NCI-H446 (cell line): ENCODE measurements at places on chromosomes 2 and 18.

DNA sequence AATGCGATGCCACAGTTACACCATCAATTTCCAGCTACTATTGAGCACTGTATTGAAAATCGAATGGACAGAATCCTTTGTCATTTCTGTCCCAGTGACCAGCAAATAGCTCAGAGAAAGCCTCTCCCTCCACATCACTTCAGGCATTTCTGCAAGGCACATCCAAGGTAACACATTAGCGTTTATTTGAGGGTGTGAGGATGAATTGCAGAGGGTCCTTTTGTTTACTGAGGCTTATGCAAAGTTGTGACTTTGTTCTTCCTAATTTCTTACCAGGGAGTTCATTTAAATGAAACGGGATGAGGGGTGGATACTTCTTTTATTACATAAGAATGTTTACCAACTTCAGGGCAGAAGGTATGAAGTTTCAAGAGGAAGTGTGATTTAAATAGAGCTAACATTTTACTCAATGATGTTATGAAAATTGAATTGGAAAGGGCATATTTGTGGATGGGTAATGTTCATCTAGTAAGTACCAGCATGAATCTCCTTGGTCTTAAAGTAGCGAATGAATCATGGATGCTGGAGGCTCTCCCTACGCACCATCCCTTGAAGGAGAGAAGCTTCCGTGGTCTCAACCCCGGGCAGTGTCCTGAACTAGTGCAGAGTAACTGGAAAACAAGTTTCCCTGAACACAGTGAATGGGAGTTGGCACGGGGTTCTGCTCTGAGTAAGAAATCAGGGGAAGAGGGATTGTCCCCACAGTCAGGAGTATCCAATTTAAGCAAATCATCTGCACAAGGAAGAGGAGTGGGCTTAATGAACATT is 756.5 kb downstream of the GALR1 start:
- no peak for DNase-seq

GRCh38 chr18:5893956-5894610 is 1.2 kb downstream of the TMEM200C start:
- no peak for DNase-seq

DNA sequence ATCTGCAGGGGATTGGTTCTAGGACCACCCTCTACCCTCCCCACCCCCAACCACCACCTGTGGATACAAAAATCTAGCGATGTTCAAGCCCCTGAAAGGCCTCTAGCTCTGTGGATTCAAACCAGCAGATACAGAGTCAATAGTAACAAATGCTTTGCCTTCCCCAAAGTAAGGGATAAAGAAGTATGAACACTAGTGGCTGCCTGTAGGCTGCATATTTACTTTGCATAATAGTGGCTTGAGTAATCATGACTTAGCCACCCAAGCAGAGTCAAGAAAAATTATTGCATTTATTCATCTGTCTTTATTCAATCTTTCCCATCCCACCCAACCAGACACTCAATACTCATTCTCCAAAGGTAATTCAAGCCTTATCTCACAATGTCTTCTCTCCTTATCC is 43.8 kb downstream of the SOCS6 start:
- DNase-seq: no peak

DNA sequence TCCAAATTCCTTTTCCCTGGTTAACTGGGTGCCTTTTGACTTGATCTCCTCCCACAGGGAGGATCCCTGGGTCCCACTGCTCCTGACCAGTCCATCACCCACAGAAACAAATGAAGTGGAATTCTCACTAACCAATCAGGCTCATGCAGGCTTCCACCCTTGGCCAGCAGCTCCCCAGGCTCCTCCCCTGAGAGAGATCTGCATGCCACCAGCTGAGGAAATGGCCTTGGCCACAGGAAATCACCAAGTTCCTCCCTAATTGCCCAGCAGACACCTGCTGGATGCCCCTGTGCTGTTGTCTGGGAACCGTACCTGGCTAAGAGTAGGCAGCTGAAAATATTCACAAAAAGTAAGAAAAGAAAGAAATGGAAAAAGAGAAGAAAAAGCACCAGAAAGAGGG is 207.4 kb downstream of the NCK2 start:
- DNase-seq: no peak

DNA sequence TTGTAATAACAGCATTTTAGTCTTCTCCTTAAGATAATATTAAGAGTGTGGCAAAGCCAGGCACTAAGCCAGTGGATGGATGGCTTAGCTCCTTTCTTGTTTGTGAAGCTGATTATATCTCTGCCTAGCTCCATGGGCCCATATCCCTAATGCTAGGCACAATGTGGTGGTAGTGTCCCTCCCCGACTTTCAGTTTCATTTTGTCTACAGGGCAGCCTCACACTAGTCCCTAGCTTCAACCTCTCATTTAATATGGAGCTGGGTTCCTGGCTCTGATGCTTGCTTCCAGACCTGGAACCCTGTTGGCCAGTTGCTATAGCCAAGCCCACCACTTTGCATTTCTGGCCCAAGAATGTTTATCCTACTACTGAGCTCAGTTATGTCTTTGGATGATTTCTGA is 437.0 kb upstream of the MEIS1 start:
- no peak for DNase-seq

GRCh38 chr18:3456686-3457069 is 6.7 kb downstream of the TGIF1 start:
- no peak for DNase-seq

GRCh38 chr2:9699139-9700108 is 68.6 kb upstream of the YWHAQ start:
- DNase-seq: no peak

DNA sequence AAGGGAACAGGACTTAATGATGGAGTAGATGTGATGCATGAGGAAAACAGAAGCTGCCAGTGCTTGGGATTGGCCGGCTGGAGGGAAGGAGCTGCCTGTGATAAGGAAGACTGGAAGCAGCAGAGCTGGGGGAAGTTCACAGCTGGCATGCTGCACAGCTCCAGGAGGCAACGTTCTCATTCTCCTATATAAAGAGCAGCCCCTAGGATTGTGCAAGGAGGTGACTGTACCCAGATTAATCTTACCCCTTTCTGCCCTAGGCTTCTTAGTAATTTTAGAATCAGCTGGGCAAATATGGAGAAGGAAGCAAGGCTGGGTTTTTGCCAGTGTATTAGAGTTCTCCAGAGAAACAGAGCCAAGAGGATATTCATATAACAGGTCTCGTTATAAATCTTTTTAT is 155.8 kb downstream of the ALPK2 start:
- DNase-seq: no peak
